ENCODE measurements at places on chromosomes 1 and 21. TPM values are rescaled to one million over a fixed set of nuclear protein-coding genes. Genes with fewer than 3 reads are reported as not detected.

- H3K4me3 ChIP-seq, result no peak overlapping the region
- peaks cover 2% of the 10 kb centered on the region for H3K4me1 ChIP-seq
- no peak for DNase-seq
These were observed 2.6 kb upstream of the UQCRHL start for GRCh38 chr1:15810073-15810472.

GRCh38 chr1:2472109-2472508 is 4.0 kb upstream of the PLCH2 start:
- no peaks in the 10 kb centered on the region for H3K36me3 ChIP-seq
- DNase-seq, result no peak
- H3K27me3 ChIP-seq, result no peaks in the 10 kb centered on the region
- no peak overlapping the region for H3K4me3 ChIP-seq

GRCh38 chr1:119885903-119886783 is 10.2 kb downstream of the ADAM30 start:
- no peak overlapping the region for H3K27ac ChIP-seq
- DNase-seq, result peak; percentile 88
- no peaks in the 10 kb centered on the region for H3K36me3 ChIP-seq
- H3K4me3 ChIP-seq, result no peak overlapping the region
- H3K4me1 ChIP-seq, result no peaks in the 10 kb centered on the region

- no peaks in the 10 kb centered on the region for H3K27me3 ChIP-seq
- peaks cover 4% of the 10 kb centered on the region for H3K4me1 ChIP-seq
- H3K4me3 ChIP-seq, result no peak overlapping the region
- no peak for DNase-seq
- no peaks in the 10 kb centered on the region for H3K36me3 ChIP-seq
These were observed 55.3 kb downstream of the PTPN14 start for GRCh38 chr1:214496126-214496525.

- no peaks in the 10 kb centered on the region for H3K27me3 ChIP-seq
- H3K4me3 ChIP-seq, result no peak overlapping the region
- DNase-seq, result no peak
These were observed 20.6 kb downstream of the ABCD3 start for GRCh38 chr1:94438692-94439276.

GRCh38 chr1:208030288-208031091 is 119.6 kb upstream of the CD34 start:
- H3K36me3 ChIP-seq, result no peaks in the 10 kb centered on the region
- no peak overlapping the region for H3K27ac ChIP-seq
- no peak for DNase-seq

- peaks cover 6% of the 10 kb centered on the region for H3K36me3 ChIP-seq
- H3K4me1 ChIP-seq, result no peaks in the 10 kb centered on the region
- DNase-seq, result no peak
These were observed 51.2 kb upstream of the SEC16B start for GRCh38 chr1:178020968-178021640.

- DNase-seq, result no peak
- H3K27ac ChIP-seq, result no peak overlapping the region
- no peaks in the 10 kb centered on the region for H3K36me3 ChIP-seq
- H3K4me1 ChIP-seq, result no peaks in the 10 kb centered on the region
These were observed 283.6 kb upstream of the C1orf105 start for GRCh38 chr1:172136925-172137324.

GRCh38 chr1:211932933-211933254 is 102.3 kb upstream of the LPGAT1 start:
- H3K27ac ChIP-seq, result no peak overlapping the region
- no peaks in the 10 kb centered on the region for H3K27me3 ChIP-seq
- no peaks in the 10 kb centered on the region for H3K36me3 ChIP-seq

DNA sequence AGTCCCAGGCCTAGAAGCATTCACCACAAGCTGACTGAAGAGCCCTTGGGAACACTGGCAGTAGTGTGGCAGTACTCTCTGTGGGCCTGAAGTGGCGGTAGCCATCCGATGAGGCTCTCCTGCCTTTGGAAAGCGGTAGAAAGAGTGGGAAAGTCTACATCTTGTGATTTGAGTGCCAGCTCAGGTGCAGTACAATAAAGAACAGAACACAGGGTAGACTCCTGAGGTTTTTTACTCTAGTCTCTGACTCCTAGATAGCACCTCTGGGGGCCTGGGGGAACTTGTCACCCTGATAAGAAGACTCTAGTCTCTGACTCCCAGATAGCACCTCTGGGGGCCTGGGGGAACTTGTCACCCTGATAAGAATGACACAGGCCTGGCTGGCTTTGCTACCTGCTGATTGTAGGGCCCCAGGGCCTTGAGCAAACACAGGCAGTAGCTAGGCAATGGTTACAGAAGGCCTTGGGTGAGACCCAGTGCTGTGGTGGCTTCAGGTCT is 18.0 kb upstream of the IL20 start:
- H3K27ac ChIP-seq, result no peak overlapping the region
- H3K36me3 ChIP-seq, result no peaks in the 10 kb centered on the region
- no peaks in the 10 kb centered on the region for H3K4me1 ChIP-seq

GRCh38 chr1:236753516-236753915 is 41.6 kb upstream of the MTR start:
- H3K4me3 ChIP-seq, result no peak overlapping the region
- no peaks in the 10 kb centered on the region for H3K27me3 ChIP-seq
- no peaks in the 10 kb centered on the region for H3K4me1 ChIP-seq
- no peak for DNase-seq

DNA sequence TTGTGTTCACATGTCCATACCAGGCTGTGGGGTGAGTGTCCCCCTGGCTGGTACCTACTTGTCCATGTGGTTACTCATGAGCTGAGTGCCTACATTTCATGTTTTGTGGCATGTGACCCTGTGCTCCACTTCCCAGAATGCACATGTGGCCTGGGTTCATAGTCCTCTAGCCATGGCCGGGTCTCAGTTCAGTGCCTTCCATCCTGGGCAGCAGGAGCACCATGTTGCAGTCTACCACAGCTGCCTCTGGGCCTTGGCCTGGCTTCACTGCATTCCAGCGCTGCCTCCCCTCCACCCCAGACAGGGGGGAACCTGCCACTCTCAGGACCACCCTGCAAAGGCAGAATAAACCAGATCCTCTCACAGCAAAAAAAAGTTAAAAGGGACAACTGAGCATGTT is 5.5 kb downstream of the CEPT1 start:
- no peaks in the 10 kb centered on the region for H3K27me3 ChIP-seq
- H3K4me3 ChIP-seq, result no peak overlapping the region
- H3K27ac ChIP-seq, result no peak overlapping the region
- DNase-seq, result no peak
- no peaks in the 10 kb centered on the region for H3K36me3 ChIP-seq

The C1orf226 gene
- 18.8 TPM for total RNA-seq

The ABCA4 gene
- total RNA-seq, result not detected

The GPR3 gene
- total RNA-seq, result 9.4 TPM

The ADPRS gene
- total RNA-seq, result 22.9 TPM

All from H1 (cell line).